ENCODE measurements at places on chromosomes 1 and 21.

DNA sequence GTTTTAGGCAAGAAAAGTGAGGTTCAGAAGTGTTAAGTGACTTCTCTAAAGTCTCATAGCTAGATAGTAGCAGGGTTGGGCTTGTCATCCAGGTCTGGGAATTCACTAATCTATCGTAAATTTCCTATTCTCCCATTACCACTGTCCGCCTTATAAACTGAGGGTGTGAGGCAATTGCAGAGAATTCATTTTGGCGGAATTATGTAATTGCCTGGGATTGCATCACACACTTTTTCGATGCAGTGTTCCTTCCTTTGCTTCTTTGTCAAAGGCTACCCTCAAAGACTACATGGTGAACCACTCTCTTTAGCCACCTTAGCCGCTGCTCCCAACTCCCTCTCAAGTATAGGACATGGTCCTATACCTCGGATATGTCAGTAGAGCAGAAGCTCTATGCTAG lies 19.1 kb downstream of the SELP start:
- no peak for DNase-seq

DNA sequence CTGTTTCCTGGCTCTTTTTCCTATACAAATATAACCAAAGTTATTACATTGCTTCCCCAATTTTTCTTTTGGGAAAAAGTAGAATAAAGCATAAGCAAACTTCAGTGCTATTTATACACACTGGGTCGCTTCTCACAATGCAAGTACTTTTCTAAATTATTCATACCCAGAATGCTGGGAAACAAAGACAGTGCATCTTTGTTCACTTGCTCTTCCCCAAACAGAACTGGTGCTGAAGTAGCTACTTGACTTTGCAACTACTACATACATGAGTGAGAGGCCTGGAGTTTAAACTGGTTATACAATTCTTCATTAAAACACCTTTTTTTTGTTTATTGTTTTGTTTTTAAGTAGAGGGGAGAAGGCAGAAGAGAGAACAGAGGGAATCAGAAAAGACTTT lies 40.2 kb downstream of the STX6 start:
- no peak for DNase-seq

DNA sequence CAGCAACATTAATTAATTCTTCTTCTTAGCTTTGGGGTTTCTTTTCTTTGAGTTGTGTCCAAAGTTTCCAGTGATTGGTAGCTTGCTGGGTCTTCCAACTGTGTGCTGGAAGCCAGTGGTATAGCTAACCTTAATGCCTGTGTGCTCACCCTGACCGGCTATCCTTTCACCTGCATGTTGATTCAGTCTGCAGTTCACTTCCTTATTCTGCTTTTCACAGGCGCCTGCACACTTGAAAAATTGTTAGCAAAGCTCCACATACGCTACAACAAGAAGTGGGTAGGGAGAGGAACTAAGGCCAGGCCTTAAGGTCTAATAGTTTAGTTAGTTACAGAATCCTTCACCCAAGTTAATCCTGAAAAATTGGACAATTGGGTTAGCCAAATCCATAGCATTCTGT lies 35.7 kb downstream of the NCF2 start:
- no peak for DNase-seq

DNA sequence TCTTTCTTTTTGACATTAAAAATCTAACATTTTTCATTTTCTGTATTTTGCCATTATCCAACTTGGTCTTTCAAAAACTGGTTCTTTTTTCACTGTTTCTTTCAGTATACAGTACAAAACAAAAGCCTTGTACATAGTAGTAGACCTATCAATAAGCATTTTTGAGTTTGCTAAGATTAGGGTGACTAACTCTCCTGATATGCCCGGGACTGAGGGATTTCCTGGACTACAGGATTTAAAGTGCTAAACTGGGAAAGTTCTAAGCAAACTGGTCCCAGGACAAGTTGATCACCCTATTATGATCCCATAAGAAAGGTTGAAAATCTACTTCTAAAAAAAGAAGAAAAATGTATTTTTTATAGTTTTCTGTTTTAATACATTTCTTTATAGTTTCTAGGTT lies 120.9 kb downstream of the USP25 start:
- peak; percentile 53 for DNase-seq

GRCh38 chr1:5109633-5110032 lies 455.2 kb downstream of the AJAP1 start:
- DNase-seq: no peak

DNA sequence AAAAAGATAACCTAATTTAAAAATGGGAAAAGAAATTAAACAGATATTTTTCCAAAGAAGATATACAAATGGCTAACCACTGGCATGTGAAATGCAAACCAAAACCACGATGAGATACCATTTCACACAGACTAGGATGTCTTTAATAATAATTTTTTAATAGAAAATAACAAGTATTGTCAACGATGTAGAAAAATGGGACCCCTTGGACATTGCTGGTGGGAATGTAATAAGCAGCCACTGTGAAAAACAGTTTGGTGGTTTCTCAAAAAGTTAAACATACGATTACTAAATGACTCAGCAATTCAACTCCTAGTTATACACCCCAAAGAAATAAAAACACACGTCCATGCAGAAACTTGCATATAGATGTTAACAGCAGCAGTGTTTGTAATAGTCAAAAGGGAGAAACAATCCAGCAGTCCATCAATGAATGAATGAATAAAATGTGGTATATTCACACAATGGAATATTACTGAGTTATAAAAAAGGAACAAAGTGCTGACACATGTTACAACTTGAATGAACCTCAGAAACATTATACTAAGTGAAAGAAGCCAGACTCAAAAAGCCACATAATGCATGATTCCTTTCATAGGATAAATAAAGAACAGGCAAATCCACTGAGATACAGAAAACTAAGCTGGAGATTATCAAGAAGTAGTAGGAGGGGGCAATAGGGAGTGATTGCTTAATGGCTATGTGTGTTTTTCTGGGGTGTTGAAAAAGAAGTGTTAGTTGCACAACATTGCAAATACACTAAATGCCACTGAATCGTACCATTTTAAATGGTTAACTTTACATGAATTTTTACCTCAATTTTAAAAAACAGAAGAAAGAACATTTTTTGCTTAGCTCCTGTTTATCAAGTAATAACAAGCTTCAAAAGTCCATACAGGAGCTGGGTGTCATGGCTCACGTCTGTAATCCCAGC lies 4.1 kb downstream of the PPT1 start:
- peak; percentile 50 for DNase-seq
